ENCODE measurements at places on chromosomes 13 and 19. TPM values are rescaled to one million over a fixed set of nuclear protein-coding genes. Genes with fewer than 3 reads are reported as not detected.

Gene OR7C1
- not detected for total RNA-seq

Gene DNAJC15
- 7.1 TPM for total RNA-seq

Gene C13orf42
- total RNA-seq, result not detected

Gene HSD17B14
- total RNA-seq, result 1.2 TPM

Gene PTGIR
- 62.9 TPM for total RNA-seq

Gene TMEM190
- not detected for total RNA-seq

Gene CATSPERD
- not detected for total RNA-seq

Gene CYP2A6
- not detected for total RNA-seq

Gene SWSAP1
- 0.31 TPM for total RNA-seq

Gene RASIP1
- 1.1 TPM for total RNA-seq

Gene ZNF8
- 2.9 TPM for total RNA-seq

Gene OSCAR
- 0.13 TPM for total RNA-seq

Gene ZNF507
- total RNA-seq, result 12.7 TPM

Gene DAND5
- 0.13 TPM for total RNA-seq

Gene SAMD4B
- 40.2 TPM for total RNA-seq

Gene TTC9B
- total RNA-seq, result not detected

Data from aortic smooth muscle cell (primary cell).